ENCODE measurements at places on chromosomes 5 and 9.

GRCh38 chr9:132894346-132894745 lies 15.6 kb downstream of the SPACA9 start:
- no peak for DNase-seq

- no peak for DNase-seq
Observed at GRCh38 chr5:71013575-71013974, 11.6 kb downstream of the NAIP start.

DNA sequence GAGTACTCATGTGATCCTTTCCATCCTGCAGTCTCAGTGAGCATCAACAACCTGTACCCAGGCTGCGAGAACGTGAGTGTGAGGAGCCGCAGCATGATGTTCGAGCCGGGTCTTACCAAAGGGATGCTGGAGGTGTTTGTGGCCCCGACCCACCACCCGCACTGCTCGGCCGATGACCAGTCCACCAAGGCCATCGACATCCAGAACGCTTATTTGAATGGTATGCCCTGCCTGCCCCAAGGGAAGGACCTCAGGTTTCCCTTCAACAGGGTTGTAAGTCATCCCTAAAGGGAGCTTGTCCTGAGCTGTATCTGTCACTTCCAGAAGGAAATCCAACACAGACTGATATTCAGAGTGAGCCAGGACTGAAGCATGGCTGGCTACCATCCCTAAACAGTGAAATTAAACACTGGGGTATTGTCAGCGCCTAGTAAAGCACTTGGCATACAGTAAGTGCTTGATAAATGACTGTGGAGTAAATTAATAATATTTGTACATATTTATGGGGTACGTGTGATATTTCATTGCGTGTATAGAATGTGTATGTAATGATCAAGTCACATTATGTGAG lies 39.3 kb upstream of the CTSL start:
- no peak for DNase-seq

DNA sequence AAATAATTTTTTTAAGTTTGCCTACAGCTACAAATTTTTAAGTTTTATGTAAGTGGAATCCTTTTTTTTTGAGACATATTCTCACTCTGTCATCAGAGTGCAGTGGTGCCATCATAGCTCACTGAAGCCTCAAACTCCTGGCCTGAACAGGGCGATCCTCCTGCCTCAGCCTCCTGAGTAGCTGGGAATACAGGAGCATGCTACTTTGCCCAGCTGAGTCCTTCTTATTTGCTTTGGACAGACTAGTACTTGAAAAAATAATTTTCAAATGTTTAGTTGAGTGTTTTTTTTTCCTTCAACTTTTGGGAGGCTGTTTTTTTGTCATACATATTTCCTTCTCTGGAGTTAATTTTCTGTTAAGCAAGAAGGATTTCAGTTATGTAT lies 7.4 kb downstream of the GAPVD1 start:
- DNase-seq, result no peak

DNA sequence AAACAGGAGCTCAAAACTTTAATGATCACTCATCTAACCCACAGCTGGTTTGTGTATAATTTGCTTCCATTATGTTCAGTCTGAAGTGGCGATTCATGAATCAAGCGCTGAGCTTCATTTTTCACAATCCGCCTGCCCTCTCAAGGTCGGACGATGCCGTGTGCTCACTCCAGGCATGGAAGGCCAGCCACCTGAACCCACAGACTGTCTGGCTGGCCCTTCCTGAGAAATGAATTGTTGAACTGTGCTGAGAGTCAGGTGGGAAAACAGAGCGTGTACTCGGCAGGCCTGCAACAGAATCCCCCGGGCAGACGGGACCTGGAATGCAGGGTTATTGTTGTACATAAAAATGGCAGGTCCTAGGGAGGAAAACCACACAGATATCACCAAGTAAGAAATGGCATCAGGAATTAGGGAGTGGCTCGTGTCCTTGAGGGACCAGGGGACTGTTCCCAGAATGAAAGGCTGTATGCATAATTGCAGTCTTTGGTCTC lies 375.7 kb downstream of the IRX2 start:
- DNase-seq, result no peak

GRCh38 chr9:83473488-83473971 lies 64.7 kb downstream of the FRMD3 start:
- no peak for DNase-seq

- peak; percentile 0 for DNase-seq
Observed at GRCh38 chr5:90473396-90474234, 956 bp downstream of the MBLAC2 start.

DNA sequence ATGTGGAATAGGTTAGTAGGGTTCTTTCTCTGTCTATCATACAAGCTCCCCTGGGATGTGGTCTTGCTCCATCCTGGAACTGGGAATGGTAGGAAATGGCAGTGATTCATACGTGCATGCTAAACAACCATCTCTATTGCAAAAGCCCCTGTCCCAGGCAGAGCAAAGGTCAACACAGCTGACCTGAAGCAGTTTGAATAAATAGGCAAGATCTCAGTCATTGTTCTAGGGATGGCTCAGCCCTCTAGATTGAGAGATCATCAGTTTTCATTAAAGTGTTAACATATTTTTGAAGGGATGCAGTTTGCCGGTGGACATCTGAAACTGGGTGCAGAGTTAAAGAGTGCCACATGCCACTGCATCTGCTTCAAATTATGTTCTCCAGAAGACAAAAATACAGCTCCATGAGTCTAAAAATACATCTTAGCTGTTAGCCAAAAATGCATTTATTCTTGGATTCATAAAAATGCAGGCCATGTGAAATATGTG lies 224.1 kb downstream of the ESM1 start:
- no peak for DNase-seq

DNA sequence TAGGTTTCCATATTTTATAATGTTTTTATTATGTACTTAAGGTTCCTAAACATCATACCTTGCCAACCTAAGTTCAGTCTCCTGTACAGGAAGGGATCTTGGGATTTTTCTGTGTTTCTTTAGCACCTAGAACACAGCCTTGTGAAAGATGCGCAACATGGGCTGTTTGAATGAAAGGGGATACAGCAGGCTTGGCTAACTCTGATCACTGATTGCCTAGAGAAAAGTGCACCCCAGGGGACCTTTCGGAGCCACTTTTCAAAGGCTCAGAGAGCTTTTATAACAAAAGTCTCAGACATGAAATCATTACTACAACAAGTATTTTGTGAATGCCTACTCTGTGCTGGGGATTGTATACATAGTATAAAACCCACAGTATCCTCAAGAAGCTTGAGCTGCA lies 261.6 kb downstream of the BNC2 start:
- DNase-seq, result no peak

GRCh38 chr9:110846215-110846614 lies 177.6 kb downstream of the MUSK start:
- no peak for DNase-seq

DNA sequence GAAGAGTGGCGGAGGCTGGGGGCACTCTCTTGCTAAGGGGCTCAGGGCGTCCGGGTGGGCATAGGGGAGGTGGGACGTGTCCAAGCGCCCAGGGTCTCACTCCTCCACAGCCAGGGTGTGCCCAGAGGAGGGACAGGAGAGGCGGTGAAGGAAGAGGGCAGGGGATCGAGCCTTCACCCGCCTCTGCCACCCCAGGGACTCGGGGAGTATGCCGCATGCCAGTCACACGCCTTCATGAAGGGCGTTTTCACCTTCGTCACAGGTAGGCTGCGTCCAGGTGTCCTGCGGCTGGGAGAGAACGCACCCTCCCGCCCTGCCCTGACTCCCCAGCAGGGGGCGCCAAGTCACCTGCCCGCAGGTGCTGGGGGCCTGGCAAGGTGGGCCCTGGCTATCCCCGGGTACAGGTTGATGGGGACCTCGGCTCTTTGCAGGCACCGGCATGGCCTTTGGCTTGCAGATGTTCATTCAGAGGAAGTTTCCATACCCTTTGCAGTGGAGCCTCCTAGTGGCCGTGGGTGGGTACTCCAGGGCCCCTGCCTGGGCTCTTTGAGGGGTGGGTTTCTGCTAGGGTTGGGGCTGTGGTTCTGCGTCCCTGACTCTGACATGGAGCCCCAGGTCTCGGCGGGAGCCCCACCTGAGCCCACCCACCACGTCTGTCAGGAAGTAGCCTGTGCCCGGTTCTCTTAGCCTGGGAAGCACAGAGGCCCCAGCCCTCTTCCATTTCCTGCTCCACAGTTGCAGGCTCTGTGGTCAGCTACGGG lies 552 bp downstream of the TMEM141 start:
- peak; percentile 18 for DNase-seq

DNA sequence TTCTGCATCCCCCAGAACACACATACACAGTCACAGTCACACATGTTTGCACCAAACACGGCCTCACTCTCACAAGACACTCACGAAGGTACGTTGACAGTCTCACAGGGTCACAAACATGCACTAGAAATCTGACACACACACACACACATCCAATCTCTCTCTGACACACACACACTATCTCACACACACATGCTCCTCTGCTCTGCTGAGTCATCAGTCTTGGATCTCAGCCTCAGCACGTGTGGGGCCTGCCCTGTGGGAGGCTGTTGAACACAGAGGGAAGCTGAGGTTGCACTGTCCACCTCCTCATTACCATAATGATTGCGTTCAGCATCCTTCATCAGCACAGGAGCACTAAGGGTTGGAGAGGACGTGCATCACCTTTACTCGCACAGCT lies 188.8 kb downstream of the MTRR start:
- DNase-seq, result no peak

DNA sequence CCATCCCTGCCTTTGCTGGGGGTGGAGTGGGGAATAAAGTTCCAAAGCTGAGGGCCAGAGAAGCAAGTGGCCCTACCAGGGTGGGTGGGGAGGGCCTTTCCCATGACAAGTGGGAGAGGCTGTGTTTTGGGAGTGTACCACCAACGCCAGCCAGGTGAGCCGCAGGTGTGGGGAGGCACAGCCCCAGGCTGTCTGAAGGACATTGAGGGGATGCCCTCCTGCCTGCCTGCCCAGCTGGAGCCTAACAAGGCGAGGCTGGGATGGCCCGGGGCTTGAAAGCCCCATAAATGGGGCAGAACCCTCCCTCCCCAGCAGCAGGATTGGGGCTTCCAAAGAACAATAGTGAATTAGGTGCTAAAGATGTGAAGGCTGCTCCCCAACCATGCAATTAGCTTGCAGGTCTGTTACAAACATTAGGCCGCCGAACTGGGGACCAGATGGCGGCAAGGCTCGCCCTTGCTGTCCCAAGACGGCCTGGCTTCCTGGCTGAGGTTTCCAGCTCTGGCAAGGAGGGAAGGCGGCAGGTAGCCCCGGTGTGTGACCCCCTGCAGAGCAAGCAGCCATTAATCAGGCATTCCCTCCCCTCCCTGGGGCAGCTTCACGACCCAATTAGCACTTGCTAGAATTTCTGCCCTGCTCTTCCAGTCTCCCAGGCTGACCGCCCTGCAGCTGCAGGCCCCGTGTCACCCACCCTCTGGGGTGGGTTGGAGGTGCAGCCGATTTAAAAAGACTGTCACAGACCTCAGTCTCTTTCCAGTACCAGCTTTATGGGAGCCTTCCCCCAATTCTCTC lies 42.9 kb downstream of the FGF18 start:
- no peak for DNase-seq

Measured in stimulated activated CD8-positive, alpha-beta memory T cell treated with anti-CD3 and anti-CD28 coated beads, Interleukin-7, amount 100 ng/mL, for 1 hour (primary cell).